ENCODE measurements at places on chromosomes 4 and X.

- DNase-seq: no peak
These were observed 50.1 kb downstream of the GABRG1 start for GRCh38 chr4:46073778-46074177.

DNA sequence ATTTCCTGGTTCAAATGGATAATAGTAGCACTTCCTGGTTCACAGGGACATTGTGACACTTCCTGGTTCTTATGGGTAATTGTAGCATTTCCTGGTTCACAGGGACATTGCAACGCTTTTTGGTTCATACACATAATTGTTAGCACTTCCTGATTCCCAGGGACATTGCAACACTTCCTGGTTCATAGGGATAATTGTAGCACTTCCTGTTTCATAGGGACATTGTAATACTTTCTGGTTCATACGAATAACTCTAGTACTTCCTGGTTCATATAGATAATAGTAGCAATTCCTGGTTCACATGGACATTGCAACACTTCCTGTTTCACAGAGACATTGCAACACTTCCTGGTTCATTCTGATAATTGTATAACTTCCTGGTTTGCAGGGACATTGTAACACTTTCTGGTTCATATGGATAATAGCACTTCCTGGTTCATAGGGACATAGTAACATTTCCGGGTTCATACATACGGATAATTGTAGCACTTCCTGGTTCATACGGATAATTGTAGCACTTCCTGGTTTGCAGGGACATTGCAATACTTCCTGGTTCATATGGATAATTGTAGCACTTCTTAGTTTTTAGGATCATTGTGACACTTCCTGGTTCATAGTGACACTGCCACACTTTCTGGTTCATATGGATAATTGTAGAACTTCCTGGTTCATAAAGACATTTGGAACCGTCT lies 61.6 kb upstream of the CD99 start:
- DNase-seq: no peak

GRCh38 chr4:39029752-39030694 lies 2.2 kb downstream of the TMEM156 start:
- DNase-seq: no peak

DNA sequence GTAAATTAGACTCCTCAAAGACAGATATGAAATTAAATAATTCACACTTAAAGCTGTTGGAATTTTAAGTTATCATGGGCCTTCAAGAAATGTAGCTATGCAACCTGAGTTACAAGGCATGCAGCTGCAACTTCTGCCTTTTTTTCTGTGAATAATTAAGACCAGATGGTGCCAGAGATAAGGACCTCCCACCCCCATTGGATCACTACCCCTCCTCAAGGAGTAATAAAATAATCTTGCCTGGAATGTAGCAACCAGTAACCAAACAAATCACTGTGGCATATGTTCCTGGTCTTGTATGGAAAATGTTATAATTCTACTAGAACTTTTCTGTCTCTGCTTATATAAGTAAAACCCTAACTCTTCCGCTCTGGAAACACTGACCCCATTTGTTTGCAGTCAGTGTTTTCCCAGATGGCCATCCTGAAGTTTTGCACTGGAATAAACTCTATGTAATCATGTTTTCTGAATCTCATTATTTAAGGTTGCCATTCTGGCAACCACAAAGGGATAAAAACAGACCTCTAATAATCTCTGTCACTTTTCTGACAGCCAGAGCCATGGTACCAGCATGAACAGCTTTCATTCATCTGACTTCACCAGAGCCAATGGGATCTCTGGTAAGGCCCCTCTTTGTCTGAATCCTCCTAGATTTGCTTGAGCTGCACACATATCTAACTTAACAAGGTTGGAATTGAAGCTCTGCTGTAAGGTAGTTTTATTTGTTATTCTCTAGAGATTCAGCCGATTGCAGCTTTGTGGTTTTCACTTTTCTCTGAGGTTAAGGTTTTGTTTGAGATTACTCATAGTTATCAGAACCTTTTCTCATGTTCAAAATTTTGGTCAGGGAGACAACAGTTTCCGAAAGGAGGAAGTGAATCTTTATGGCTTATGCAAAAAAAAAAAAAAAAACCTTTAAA lies 274.6 kb downstream of the NAF1 start:
- peak; percentile 37 for DNase-seq

DNA sequence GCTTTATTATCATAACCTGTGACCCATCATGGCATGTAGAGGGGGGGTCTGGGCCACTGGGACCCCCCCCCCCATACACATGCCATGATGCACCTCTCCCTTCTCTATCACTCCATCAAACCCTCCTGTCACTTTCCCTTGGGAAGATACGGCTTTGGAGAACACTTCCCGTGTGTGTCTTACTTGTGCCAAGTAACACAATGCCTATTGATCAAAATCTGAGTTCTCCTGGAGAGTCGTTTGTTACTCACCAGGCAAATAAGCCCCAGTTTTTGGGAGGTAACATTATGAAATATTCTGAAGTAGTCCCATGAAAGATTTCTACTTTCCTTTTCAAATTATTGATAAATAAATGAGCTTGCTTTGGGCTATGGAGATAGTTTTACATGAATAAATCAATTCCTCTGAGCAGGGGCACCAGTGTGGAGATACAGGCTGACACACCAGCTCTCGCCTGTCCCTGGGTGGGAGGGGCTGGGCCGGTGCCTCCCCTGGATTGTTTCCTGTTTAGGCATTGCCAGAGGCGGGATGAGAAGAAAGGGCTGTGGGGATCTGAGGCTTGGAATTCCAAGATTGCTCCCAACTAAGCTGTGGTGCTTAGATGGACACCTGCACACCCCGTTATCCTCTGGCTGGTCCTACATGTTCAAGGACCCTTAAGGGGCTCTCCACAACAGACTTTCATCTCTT lies 63.2 kb upstream of the WWC2 start:
- DNase-seq: no peak

Measured in GM12891 (cell line).